Naive thymus-derived CD4-positive, alpha-beta T cell (primary cell): ENCODE measurements at places on chromosomes 1 and 21.

DNA sequence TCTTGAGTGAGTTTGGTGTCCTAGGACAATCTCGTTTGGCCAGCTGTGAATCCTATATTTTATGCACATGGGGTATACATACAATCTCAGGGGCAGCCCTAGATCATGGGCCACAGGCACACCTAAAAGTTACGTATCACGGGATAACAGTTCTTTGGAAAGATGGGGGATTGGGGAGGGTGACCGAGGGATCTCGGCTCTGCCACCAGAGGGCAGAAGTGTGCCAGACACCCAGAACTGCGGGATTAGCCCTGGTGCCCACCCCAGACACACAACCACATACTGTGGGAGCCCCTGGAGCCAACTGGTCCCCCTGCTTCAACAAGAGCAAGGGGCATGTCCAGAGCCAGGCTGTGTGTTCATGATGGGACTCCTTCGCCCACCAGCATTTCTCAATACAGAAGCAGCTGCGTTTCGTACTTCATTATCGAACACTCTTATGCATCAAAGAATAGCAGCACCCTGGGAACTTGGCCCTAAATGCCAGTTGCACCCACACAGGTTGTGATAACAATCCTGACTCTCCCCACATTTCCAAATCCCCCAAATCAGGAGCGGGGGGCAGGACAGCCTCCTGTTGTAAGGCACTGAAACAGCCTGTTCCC lies 37.4 kb downstream of the TMCO4 start:
- peak; percentile 23 for DNase-seq

- DNase-seq: no peak
Observed at GRCh38 chr1:5296095-5296494, 641.7 kb downstream of the AJAP1 start.

DNA sequence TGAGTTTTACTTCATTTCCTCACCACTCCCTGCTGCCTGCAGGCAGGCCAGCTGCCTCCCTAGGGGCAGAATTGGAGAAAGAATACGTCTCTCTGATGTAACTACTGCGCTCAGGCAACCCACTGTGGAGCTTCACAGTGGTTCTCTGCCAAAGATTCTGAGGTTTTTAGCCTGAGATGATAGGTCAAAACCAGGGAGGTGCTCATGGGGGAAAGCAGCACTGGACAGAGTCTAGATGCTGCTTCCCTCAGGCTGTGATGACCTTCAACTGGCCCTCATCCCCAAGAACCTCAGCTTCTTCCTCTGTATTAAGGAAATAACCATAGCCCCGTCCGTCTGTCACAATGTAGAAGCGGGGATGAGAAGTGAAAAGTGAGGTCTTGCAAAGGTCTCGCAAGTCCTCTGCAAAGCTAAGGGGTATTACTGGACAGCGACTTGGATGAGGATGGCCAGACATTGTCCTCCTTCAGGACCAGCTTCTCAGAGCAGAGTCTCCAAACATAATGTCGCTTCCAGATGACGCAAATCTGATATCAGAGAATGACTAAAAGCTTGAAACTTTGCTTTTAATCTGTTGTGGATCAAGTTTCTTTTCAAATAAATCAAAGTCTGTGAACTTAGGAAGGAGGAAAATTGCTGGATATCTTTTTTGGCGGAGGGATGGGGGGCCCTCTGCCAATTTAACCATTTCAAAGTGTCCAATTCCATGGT lies 65.9 kb upstream of the ATP5PO start:
- no peak for DNase-seq

GRCh38 chr1:115447672-115448071 lies 109.6 kb upstream of the NGF start:
- DNase-seq: no peak

GRCh38 chr1:208167261-208167869 lies 76.8 kb downstream of the PLXNA2 start:
- no peak for DNase-seq

DNA sequence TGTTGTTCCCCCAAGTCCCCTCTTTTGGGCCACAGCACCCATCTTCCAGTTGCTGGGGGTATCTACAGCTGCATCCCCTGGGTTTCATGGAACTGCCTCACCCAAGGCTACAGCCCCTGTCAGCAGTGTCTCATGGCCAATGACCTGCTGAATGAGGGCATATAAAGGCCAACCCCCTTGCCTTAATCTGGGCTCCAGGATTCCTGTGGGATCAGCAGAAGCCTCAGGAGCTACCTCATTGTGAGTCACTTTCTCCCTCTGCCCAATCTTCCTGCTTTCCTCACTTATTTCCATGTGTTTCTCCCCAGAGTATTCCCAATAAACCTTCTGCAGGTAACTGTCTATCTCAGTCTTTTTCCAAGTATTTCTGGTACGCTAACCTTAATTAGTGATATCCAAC lies 37.3 kb upstream of the SYT14 start:
- DNase-seq: no peak

DNA sequence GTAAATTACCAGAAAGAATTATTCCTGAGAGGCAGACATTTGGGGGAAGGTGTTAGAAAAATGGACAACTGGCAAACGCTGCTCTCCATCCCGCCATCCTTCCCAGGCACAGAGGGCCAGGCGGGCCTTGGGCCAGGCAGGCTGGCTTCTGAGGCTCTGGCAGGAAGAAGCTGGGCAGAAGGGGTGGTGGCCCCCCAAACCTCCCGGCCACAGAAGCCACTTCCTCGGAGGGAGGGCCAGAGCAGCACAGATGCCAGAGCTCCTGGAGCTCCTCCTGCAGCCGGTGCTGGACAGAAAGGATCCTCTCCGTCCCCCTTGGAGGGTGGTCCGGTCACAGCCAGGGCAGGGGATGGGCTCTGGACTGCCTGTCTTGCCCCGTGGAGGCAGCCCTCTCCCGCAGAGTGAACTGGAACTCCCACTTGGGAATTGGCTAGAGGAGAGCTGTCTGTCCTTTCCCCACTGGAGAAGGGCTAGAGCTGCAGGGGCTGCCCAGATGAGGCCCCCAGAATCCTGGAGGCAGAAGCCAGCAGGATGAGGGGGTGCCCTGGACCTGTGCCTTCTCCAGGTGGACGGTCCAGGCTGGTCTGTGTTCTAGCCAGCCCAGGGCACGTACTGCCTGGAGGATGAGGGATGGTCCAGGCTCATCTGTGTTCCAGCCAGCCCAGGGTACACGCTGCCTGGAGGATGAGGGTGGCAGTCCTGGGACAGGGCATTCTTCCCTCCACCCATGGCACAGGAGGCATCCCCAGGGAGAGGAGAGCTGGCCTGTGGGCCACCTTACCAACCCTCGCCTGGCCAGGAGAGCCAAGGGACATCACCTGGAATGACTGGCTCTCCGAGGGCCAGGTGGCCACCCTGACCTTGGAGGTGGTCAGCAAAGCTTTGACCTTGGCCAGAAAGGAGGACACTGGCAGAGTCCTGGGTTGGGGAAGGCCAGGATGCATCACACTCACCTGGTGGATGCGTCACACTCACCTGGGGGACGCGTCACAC lies 47.4 kb upstream of the ACTRT2 start:
- DNase-seq: no peak

GRCh38 chr1:11318982-11319381 lies 46.0 kb downstream of the UBIAD1 start:
- no peak for DNase-seq

DNA sequence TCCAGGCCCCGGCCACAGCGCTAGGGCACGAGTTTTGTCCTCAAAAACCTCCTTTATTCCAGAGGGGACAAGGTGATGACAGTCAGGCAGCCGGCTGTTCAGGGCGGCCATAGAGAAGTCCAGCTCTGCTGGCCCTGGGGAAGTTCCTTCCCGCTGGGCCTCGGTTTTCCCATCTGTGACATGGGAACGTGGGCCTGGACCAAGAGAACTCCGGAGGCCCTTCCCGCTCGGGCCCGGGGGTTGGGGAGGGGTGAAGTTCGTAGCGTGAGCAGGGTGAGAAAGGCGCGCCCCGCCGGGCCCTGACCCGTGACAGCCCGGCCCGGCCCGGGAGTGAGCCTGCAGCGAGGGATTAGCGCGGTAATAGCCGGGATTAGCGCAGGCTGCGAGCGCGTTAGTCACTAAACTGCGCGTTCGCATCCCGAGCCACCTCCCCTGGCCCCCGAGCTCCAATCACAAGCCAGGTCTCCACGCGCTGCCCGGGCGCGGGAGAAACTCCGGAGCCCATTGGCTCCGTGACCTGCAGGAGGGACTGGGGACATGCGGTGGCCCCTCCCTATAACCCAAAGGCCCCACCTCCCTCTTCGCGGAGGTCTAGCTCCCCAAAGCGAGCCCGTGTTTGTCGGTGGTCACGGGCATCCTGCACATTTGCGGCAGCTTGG lies 29.8 kb upstream of the PADI2 start:
- DNase-seq: no peak

GRCh38 chr1:52601991-52602855 lies at the start of gene GPX7:
GPX7 (plus strand) TSS chr1:52602371; CDS start chr1:52602410, 39 bp downstream.
- peak; percentile 68 for DNase-seq

DNA sequence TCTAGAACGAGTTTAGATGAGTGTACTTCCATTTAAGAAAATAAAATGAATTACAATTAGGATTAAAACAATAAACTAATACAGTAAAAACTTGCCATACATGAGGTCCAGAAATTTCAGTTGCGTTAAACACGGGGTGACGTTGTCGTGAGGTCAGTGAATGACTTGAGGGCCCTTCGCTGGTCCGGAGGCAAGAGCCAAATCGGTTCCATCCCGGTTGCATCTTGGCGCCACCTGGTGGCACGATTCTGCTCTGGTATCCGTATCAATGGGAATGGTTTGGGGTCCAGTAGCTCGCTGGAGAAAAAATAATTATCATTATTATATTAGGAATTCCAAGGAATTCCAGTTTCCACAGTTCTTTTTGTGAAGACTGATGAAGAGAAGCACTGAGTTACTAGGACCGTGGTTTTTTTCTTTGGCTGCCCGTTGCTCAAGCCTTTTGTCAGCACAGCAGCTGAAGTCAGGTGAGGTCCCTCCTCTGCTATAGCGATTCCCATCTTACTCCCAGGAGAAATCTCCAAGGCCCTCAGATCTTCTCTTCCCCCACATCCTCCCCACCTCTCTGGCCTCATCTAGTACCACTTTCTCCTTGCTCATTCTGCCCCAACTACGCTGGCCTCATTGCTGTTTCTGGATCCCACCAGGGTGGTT lies 161.4 kb downstream of the SLC35F3 start:
- DNase-seq: peak; percentile 40

GRCh38 chr21:16992448-16992847 lies 520.4 kb upstream of the CXADR start:
- no peak for DNase-seq

GRCh38 chr1:238153939-238154338 lies 263.2 kb upstream of the ZP4 start:
- no peak for DNase-seq

GRCh38 chr1:93255222-93256079 lies 74.9 kb downstream of the CCDC18 start:
- DNase-seq: no peak
